Fibroblast of villous mesenchyme (primary cell): ENCODE measurements at places on chromosomes 2 and 18. TPM values are rescaled to one million over a fixed set of nuclear protein-coding genes. Genes with fewer than 3 reads are reported as not detected.

The L3MBTL4 gene
- not detected in 2 replicates for total RNA-seq

The HRH4 gene
- under 0.01 TPM in 1 of 2 replicates, not detected in the other for total RNA-seq

The GLI2 gene
- total RNA-seq: 22.5 and 28.3 TPM in 2 replicates

The MC2R gene
- total RNA-seq: not detected in 2 replicates

The MC5R gene
- not detected in 2 replicates for total RNA-seq
